ENCODE measurements at places on chromosomes 1 and 21.

- no peak for DNase-seq
Measured at GRCh38 chr1:196659471-196659870, 7.6 kb downstream of the CFH start.

DNA sequence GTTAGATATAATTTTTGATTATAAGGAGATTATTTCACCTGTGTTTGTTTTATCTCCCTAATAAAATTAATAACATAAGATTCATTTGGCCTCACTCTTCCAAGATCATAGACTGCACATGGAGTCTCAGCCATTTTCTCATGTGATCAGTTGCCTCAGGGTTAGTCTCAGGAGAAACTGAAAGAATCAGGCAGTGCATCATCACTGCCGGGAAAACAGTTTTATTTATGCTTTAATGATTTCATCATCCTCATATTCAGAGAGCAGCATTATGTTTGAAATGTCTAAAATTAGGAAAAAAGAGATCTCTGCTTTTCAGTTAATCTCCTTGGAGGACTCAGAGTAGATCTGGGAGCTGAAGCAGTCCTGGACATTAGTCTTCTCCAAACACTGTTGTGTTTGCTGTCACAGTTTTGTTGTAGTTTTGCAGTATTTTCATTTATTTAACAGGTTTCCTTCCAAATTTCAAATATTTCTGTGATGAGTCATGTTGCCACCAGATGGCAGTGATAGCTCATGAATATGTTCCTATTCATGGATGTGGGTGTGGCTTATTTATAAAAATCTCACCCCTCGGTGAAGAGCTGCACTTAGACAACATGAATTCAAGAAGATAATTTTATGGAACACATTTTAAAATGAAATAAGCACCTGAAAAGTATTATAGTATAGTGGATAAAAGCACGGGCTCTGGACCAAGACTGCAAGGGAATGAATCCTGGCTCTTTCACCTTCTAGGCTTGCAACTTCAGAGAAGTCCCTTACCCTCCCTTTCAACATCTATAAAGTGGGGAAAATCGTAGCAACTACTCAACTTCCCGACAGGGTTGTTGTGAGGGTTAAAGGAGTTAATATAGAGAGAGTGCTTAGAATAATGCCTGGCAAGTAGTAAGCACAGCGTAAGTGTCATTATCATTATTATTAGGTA, 31.2 kb downstream of the CHD1L start:
- DNase-seq, result peak; percentile 57

DNA sequence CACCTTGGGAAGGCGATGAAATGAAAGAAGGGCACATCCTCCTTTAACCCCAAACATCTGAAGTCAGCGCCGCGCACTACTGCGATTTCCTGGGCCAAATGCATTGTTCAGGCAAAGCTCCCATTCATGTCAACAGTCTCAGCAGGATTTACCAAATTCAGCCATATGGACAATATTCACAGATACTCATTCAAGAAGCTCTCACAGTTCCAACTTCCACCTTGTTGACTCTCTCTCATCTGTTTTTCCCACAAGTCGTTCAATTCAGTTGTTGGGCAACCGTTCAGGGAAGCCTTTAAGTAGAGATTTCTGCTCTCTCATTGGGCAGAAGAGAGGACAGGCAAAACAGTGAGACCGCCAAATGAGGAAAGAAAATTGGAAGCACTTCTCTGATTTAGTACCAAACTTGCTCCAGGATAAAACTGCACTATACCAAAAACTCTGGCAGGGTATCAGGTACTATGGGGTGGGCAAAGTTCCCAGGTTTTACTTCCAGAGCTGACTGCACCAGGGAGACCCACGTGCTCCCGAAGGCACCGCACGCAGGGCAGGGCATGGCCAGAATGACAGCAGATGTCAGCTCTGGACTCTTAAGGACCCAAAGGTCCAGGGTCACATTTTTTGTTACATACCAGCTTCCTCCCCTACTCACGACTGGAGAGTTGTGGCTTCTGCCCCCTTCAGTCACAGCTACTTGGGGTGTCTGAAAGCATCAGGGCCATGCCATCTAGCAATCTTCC, 668.8 kb downstream of the KIF26B start:
- DNase-seq, result no peak

- no peak for DNase-seq
Measured at GRCh38 chr1:78255846-78256245, 210.1 kb downstream of the GIPC2 start.

GRCh38 chr21:37509802-37510393, 143.3 kb downstream of the DYRK1A start:
- no peak for DNase-seq

DNA sequence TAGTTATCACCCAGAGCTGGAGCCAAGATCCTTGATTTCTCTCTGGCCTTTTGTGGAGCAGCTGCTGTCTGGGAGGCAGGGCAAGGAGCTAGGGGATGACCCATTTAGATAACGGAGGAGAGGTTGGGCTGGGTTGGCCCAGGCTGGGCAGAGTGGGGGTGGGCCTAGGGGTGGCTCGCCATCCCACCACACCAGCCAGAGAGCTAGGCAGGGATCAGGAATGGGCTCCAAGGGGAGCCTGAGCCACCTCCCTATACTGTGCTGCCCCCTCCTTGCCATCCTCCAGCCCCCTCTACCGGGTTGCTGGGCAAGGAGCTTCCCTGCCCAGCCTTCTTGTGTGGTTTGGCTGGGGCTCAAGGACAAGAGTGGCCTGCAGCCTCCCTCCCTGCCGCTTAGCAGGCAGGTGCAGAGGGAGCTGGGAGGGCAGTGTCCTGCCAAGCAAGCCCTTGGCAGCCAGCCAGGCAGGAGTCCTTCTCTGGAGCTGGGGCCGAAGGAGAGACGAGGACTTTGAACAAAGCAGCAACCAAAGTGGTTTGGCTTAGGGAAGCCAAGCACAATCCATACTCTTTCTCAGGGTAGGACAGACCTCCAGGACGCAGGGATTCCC, 4.1 kb downstream of the NUAK2 start:
- DNase-seq, result no peak

DNA sequence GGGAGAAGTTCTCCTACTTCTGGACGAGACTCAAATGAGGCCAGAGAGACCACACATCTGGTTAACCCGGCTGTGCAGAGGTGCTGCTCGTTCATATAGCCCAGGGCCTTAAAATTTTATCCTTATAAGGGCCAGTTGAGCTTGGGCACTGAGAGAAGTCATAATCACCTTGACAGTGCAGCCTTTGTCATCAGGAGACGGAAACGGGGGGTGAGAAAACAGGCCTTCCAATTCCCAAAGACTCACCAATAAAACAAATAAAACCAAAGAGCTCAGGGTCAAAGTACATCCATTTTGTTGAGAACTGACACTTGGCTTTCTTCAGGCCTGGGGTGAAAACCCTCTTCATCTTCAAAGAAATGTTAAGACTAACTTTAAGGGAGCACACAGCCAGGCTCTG, 167.1 kb downstream of the TGFBR3 start:
- DNase-seq, result no peak

GRCh38 chr1:57258557-57259325, 165.1 kb downstream of the DAB1 start:
- DNase-seq, result no peak

- DNase-seq, result no peak
Measured at GRCh38 chr21:43658769-43659135, 536 bp downstream of the HSF2BP start.

DNA sequence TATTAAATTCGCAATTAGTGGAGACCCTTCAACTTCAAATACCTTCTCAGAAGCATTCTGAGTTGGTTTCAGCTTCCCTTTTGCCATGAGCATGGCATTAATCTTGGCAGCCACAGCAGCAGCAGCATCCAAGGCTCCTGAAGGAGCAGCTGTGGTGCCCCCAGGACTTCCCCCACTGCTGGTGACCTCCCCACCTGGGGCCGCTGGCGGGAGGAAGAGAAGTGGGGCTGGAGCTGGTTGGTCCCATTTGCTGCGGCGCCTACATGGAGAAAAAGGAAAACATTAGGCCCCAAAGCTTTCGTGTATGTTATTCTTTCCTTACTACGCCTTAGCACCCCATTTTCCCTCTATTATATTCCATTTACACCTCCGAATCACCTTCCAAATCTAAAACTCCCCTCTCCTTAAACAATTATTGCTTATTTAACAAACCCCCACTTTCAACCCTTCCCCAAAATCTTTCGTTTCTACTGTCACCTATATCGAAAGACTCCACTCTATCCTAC, 569 bp downstream of the KHDC4 start:
- no peak for DNase-seq

GRCh38 chr1:189693140-189693539, 784.5 kb downstream of the BRINP3 start:
- DNase-seq, result peak; percentile 8

GRCh38 chr1:208851366-208851765, 607.2 kb upstream of the PLXNA2 start:
- DNase-seq, result no peak

DNA sequence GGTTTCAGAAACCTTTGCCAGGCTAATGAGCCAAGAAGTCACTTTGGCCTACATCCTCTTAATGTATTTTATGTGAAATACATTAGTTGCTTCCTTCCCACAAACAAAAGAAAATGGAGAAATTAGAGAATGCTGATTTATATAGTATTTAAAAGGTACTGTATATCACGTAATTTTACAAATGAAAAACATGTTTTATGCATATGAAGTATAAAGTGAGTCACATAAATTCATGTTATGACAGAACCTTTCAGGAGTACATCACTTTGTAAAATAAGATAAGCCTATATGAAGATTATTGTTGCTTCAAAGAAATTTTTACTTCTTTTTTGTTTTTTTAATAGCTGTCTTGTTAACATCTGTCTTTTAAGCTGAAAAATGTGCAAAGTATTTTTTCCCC, 4.6 kb downstream of the DR1 start:
- no peak for DNase-seq

GRCh38 chr1:206109718-206110117, 7.5 kb downstream of the AVPR1B start:
- no peak for DNase-seq

DNA sequence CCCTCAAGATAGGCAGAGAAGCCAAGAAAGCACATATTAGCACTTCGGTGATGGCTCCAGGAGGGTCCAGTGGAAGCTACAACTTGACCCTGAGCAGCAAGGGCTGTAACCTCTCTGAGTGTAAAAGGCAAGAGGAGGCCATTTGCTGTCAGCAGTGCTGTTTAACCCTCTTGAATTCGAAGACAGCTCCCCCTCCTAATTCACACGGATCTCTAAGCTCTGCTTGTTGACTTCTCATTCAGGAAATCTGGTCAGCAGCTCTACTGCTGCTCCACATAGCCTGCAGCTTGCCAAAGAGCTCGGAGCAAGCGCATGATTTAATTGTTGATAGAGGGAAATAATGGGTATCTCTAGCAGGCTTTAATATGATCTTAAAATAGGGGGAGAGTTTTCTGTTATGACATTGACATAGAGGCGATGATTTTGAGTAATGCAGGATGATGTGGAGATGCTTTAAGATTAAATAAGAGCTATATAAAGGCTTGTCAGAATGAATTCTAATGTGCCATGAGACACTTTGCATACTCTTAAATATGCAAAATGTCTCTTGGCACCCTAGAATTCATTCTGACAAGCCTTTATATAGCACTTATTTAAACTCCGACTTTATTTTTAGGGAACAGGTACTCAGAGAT, 79.4 kb upstream of the USH2A start:
- DNase-seq, result peak; percentile 16

DNA sequence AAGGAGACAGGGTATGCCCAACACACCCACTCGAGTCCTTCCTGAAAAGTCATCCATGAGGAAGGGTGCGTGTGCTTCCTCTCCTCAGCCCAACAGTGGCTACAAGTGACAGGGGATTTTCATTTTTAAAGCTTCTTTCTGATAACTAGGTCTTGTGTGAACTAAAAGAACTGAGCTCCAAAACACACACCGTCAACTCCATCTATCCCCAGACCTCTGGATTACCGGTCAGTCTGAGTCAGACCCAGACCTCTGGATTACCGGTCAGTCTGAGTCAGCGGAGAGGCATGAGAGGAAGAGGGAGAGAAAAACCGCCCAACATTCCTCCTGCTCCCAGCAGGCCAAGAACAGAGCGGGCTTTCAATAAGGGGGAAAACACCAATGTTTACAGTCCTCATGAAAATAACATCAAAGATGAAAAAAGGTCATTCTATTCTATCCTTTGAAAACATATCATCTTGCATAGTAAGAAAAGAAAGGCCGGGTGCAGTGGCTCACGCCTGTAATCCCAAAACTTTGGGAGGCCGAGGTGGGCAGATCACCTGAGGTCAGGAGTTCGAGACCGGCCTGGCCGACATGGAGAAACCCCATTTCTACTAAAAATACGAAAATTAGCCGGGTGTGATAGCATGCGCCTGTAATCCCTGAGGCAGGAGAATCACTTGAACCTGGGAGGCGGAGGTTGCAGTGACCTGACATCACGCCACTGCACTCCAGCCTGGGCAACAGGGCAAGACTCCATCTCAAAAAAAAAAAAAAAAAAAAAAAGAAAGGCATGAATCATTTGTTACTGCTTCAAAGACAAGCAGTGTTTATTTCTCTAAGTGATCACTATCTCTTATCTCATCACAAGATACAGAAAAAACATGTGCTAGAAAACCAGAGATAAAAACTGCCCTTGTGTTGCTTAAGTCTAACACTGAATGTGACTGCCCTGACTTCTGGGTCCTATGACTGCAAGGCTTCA, 3.4 kb downstream of the PTTG1IP start:
- no peak for DNase-seq
